Activated T-helper 2 cell treated with anti-CD3 and anti-CD28 coated beads, Interferon-gamma antibody, Interleukin-2, Interleukin-4, amounts not matched to agents 10 μg/mL and 5 μg/mL and 100 μg/mL, durations not matched to agents 14 hours and 24 hours and 36 hours (primary cell): ENCODE measurements at places on chromosomes 7 and 10.
A peak's percentile ranks its signal among the peaks of the same experiment; 100 is the strongest.

DNA sequence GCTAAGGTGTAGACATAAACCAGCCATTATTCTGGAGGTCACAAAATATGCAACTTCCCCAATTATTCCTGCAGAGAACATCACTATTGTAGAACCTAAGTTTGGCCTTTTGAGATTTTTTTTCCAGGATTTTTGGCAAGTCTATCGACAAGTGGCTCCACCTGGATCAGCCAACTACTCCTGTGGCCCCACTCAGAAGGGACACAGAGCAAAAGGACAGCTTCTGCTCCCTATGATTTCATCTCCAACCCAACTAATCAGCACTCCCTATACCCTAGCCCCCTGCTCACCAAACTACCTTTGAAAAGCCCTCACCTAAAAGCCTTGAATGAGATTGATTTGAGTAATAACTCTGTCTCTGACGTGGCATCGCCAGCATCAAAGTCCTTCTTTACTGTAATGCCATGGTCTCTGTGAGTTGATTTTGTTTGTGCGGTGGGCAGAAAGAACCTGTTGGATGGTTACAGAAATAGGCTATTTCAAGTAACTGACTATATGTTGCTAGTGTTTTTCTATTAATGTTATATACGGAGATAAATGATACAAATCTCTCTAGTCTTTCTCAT, 13.7 kb upstream of the CROT start:
- H3K27ac ChIP-seq = no peak overlapping the region

DNA sequence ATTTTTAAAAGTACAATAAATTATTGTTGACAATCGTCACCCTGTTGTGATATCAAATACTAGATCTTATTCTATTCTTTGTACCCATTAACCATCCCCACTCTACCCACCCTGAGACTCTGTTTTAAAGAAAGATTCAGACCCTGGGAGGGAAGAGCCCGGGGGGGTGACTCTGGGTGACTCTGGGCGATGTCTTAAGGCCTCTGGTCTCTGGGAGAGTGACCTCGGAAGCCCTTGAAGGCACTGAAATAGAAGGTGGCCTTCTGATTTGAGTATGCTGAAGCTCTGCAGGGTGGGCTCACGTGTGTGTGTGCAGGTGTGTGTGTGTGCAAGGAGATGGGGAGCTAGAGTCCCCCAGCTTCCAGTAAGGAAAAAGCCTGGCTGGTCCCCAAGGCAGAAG, 9.7 kb downstream of the ADAP1 start:
- peaks cover 2% of the 10 kb centered on the region for H3K27me3 ChIP-seq
- H3K4me3 ChIP-seq = no peak overlapping the region

- no peaks in the 10 kb centered on the region for H3K36me3 ChIP-seq
- DNase-seq = no peak
- peaks cover 59% of the 10 kb centered on the region for H3K27me3 ChIP-seq
- no peak overlapping the region for H3K27ac ChIP-seq
- H3K4me1 ChIP-seq = no peaks in the 10 kb centered on the region
Measured at GRCh38 chr10:101292194-101293006, 61.6 kb upstream of the BTRC start.

- no peak overlapping the region for H3K27ac ChIP-seq
- H3K27me3 ChIP-seq = no peaks in the 10 kb centered on the region
- H3K4me1 ChIP-seq = no peaks in the 10 kb centered on the region
- DNase-seq = no peak
Measured at GRCh38 chr7:47347346-47347745, 234.6 kb downstream of the TNS3 start.

GRCh38 chr10:34918776-34919315, 103.8 kb upstream of the PARD3 start:
- H3K4me1 ChIP-seq = no peaks in the 10 kb centered on the region
- no peak for DNase-seq
- H3K27ac ChIP-seq = no peak overlapping the region
- no peaks in the 10 kb centered on the region for H3K27me3 ChIP-seq
- H3K4me3 ChIP-seq = no peak overlapping the region

- H3K36me3 ChIP-seq = no peaks in the 10 kb centered on the region
- no peaks in the 10 kb centered on the region for H3K4me1 ChIP-seq
Measured at GRCh38 chr10:86671419-86671818, 3.1 kb downstream of the LDB3 start.

GRCh38 chr10:77710081-77710551, 72.5 kb upstream of the KCNMA1 start:
- no peak for DNase-seq
- H3K36me3 ChIP-seq = no peaks in the 10 kb centered on the region
- peaks cover 4% of the 10 kb centered on the region for H3K4me1 ChIP-seq
- no peak overlapping the region for H3K27ac ChIP-seq
- peaks cover 28% of the 10 kb centered on the region for H3K27me3 ChIP-seq

GRCh38 chr10:48802611-48803071, 118.0 kb downstream of the WDFY4 start:
- no peaks in the 10 kb centered on the region for H3K27me3 ChIP-seq
- DNase-seq = no peak
- H3K36me3 ChIP-seq = peaks cover 10% of the 10 kb centered on the region
- peaks cover 49% of the 10 kb centered on the region for H3K4me1 ChIP-seq
- H3K27ac ChIP-seq = no peak overlapping the region

DNA sequence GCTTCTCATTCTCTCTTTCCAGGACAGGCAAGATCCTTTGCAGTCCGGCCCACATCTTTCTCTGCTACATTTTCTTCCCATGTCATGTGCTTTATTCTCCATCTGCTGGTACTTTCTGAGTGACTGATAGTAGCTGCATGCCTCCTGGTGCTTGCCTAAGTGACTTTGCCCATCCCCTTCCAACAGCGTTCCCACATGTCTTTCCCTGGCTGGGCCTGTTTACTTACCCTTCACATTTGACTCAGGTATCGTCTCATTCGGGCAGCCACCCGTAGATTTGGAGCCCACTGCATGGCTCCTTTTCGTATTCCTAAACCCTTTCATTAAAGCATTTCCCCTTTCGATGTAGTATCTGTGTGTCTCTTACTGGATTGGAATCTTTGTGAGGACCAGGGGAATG, 24.6 kb downstream of the TYW1 start:
- peak overlapping the region; percentile 1 for H3K27ac ChIP-seq
- H3K4me1 ChIP-seq = peaks cover 12% of the 10 kb centered on the region
- no peak overlapping the region for H3K4me3 ChIP-seq
- H3K27me3 ChIP-seq = no peaks in the 10 kb centered on the region
- DNase-seq = no peak
- peaks cover 64% of the 10 kb centered on the region for H3K36me3 ChIP-seq

GRCh38 chr10:1241973-1242935, 186.1 kb downstream of the WDR37 start:
- H3K27me3 ChIP-seq = peaks cover 8% of the 10 kb centered on the region
- no peak for DNase-seq
- H3K27ac ChIP-seq = no peak overlapping the region
- peaks cover 2% of the 10 kb centered on the region for H3K4me1 ChIP-seq

- no peaks in the 10 kb centered on the region for H3K27me3 ChIP-seq
- no peaks in the 10 kb centered on the region for H3K4me1 ChIP-seq
- H3K36me3 ChIP-seq = peaks cover 41% of the 10 kb centered on the region
- no peak for DNase-seq
Measured at GRCh38 chr7:784971-785370, 47.3 kb upstream of the SUN1 start.

DNA sequence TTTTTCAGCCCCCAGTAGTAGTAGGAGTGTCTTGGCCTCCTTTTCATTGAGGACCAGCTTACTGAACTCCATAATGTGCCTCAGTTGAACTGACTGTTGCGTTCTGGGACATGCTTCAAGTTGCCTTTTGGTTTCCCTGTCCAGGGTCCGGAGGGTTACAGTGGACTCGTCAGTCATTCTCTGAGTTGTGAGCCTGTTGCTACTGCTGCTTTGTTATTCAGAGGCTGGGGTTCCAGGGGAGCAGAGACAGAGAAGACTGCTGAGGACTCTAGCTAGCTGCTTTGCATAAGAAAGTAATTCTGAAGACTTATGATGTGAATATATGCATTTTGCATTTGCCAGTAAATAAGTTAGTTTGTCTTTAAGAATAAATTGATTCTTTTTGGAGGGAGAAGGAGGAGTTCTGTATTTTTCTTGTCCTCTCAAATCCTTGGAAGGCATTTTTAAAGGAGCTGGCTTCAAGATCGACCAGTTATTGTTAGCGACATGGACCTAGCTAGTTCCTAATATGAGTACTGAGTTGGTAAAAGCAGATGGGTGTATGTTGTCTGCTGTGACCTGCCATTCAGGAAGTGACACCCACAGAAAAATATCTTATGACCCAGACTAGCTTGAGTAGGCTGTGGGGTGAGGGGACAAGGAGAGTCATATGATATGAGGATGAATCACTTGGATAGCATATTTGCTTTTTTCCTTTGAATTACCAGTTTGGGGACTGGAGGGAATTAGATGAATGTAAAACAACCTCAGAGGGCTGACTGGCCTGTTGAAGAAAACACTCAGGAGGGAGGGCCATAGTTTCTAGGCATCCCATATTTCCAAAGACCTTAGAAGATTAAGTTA, 8.3 kb downstream of the PI4K2A start:
- peak overlapping the region; percentile 9 for H3K4me3 ChIP-seq
- peaks cover 48% of the 10 kb centered on the region for H3K36me3 ChIP-seq
- DNase-seq = no peak
- H3K4me1 ChIP-seq = peaks cover 22% of the 10 kb centered on the region
- no peaks in the 10 kb centered on the region for H3K27me3 ChIP-seq

- H3K36me3 ChIP-seq = peaks cover 52% of the 10 kb centered on the region
- H3K4me1 ChIP-seq = peaks cover 7% of the 10 kb centered on the region
- no peak overlapping the region for H3K27ac ChIP-seq
- H3K4me3 ChIP-seq = no peak overlapping the region
- DNase-seq = no peak
- H3K27me3 ChIP-seq = no peaks in the 10 kb centered on the region
Measured at GRCh38 chr10:15782851-15783250, 63.1 kb upstream of the ITGA8 start.

DNA sequence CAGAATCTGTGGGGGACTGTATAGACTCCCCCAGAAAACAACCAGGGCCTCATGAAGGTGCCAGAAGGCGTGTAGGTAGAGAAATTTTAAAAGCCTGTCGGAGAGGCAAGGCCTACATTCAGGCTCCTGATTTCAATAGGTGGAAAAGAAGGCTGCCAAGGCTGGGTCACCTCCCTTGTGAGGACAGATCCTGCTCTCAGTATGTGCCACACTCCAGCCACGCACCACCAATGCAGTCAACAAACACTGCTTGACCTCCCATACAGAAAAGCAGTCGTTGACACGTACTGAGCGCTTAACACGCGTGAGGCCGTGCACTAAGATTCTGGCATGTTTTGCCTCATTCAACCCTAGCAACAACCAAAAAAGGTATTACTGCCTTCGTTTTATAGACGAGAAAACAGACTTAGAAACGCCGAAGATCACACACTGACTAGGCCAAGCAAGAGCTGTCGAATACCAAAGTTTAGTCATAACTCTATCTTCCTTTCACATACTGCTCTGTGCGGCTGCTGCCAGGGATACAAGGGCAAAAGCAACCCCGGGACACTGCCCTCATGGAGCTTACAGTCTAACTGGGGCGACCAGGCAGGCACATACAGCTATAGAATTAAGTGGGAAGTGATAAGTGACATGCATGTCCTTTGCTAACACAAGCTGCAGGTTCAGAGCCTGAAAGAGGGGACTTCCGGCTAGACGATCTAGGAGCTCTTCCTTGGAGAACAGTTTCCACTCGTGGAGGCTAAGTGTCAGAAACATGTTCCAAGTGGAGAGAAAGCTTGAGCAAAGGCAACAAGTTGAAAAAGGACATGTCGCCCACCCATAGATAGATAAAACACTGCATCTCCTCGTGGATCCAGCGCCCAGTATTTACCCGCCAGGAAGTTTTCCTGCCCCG, 797 bp upstream of the NKX2-3 start:
- no peak overlapping the region for H3K4me3 ChIP-seq
- no peak for DNase-seq
- peaks cover 16% of the 10 kb centered on the region for H3K4me1 ChIP-seq
- H3K36me3 ChIP-seq = no peaks in the 10 kb centered on the region

DNA sequence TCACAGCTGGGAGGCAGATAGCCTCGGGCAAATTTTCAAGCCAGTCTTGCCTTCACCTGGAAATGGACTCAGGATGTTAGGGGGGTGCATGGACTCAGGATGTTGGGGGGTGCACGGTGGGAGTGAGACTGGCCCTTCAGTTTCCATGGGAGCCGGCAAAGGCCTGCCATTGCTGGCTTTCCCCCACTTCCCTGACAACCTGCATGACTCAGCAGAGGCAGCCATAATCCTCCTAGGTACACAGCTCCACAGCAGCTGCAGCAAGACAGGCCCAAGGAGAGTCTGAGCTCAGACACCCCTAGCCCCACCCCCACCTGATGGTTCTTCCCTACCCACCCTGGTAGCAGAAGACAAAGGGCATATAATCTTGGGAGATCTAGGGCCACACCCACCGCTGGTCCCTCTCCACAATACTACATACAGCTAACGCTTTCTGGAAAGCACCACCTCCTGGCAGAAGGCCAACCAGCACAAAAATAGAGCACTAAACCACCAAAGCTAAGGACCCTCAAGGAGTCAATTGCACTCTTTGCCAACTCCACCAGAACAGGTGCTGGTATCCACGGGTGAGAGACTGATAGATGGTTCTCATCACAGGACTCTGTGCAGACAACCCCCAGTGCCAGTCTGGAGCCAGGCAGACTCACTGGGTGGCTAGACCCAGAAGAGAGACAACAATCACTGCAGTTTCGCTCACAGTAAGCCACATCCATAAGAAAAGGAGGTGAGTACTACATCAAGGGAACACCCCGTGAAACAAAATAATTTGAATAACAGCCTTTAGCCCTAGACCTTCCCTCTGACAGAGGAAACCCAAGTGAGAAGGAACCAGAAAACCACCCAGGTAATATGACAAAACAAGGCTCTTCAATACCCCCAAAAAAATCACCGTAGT, 18.3 kb downstream of the C7orf25 start:
- H3K27me3 ChIP-seq = peaks cover 27% of the 10 kb centered on the region
- peaks cover 6% of the 10 kb centered on the region for H3K4me1 ChIP-seq
- H3K4me3 ChIP-seq = no peak overlapping the region
- no peak for DNase-seq
- H3K36me3 ChIP-seq = no peaks in the 10 kb centered on the region

GRCh38 chr7:37920305-37920848, at the start of gene EPDR1:
EPDR1 (plus strand) TSS chr7:37920640; CDS start chr7:37920940, 300 bp downstream.
- peak within 1 kb of the TSS; percentile 67 for H3K4me3 ChIP-seq
- DNase-seq = no peak
- no peaks in the 10 kb centered on the region for H3K36me3 ChIP-seq
- peaks cover 12% of the 10 kb centered on the region for H3K4me1 ChIP-seq
- H3K27me3 ChIP-seq = peaks cover 66% of the 10 kb centered on the region
- H3K27ac ChIP-seq = no peak within 1 kb of the TSS

DNA sequence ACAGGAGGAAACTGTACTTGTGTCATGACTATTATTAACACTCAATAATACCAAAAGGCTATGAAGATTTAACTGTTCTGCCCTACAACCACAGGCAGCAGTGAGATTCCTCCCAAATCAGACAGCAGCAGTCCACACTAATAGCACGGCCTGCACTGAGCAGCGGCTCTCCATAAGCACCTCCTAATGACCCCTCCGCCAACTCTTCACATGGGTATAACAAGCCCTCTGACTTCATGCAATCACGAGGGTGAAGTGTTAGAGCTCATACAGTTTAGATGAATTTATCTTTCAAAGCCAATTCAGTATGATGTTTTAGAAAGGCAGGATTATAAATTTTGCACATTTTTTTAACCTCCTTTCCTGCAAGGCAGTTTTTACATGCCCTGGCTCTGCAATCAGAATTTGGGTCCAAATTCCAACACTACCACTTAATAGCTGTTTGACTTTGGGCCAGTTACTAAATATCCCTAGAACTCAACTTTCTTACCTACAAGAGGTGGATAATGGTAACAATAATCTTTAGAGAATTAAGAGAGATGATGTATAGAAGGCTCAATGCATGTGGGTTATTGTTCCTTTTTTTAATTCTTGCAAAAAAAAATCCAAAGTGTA, 617.1 kb downstream of the KCNMA1 start:
- H3K4me3 ChIP-seq = no peak overlapping the region
- no peaks in the 10 kb centered on the region for H3K36me3 ChIP-seq
- peaks cover 7% of the 10 kb centered on the region for H3K27me3 ChIP-seq
